ENCODE measurements at places on chromosomes 16 and 17.

- no peak for DNase-seq
Observed at GRCh38 chr16:27798241-27798640, 248.3 kb downstream of the KATNIP start.

DNA sequence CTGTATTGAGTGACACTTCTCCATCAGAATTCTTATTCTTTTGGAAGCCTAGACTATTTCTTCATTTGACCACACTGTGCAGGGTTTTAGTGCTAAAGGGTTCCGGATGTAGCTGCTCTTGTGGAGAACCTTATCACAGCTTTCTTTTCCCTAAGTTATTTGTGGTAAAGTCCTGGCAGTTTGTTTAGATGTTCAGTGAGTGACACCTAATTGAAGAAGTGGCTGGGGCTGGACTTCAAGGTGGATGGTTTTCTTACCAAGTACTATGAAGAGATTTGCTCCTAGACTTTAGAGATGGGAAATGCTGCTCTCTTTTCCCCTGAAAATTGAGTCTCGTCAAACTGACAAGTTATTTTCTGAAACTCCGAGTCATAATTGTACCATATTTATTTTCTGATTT is 144.0 kb upstream of the TBX2 start:
- no peak for DNase-seq

DNA sequence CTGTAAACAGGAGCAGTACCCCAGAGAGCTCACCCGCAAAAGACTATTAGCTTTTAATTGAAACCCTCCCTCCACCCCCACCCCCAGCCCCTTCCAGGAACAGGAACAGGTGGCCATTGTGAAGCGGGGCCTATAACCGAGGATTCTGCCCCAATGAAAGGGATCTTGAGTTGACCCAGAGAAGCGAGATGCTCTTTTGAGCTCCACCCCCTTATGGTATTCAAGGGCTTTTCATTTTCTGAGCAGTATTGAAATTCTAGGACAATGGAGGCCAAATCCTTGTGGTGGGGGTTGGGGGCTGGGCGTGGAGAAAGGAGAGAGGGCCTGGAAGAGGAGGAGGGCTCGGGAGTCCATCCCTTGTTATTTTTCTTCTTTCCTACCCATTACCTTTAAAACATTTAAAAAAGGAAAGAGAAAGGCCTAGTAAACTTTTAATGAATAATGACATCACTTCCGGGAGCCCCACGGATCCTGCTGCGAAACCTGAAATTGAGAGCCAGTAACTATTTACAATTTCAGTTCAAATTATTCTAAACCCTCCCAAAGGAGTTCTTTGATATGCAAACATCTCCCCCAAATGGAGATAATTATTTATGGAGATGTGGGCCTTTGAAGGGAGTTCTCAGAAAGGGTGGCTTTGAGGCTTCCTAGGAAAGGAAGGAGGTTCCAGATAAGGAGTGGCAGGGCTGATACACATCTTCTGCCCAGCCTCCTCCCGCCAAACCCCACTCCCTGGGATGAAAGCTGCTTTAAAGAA is 30.5 kb downstream of the HS3ST3B1 start:
- no peak for DNase-seq

DNA sequence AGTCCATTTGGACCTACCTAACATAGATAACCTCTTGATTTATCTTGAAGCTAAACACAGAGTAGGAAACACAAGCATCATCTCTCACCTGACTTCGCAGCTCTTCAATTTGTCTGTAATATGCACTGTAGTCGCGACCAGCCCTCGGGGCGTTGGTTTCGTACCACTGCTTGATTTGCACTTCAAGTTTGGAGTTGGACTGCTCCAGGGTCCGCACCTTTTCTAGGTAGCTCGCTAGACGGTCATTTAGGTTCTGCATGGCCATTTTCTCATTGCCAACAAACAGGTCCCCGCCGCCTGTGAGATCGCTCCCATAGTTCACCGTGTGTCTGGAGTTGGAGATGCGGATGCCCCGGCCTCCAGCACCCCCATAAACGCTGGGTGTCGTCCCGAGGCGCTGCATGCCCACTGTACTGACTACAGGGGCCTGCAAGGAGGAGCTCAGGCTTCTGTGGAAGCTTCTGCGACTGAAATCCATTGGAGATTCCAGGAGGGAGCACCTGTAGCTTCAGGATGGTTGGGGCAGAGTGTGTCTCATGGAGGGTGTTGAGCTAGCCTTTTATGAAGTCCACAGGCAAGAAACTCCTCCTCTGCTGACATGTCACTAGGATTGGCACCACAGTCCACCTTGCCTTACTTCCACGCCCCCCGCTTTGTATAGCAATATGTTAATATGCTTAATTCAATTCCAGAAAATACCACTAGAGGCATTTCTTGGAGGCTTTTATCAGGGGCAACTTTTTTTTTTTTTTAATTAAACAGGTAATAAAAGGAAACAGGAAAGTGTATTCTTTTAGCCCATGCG is at the start of gene KRT20:
TSS of gene KRT20 (minus strand) at position 535 of the 805 bp plus-strand sequence. CDS start at position 478, 57 bp downstream.
- DNase-seq: no peak

DNA sequence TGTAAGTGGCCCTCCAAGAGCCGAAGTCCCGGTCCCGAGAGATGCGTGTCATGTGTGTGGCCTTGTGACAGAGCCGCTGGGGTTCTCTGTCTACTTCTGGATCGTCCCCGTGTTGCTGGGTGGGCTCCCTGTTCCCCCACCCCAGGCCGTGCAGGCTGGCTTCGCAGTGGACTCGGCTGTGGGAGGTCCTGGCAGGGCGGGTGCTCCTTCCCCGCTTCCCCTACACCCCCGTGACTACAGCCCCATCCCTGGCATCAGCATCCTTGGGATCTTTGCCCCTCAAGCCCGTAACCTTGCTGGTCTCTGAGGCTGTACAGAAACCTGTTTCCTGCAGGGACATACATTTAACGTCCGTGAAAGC is 136.3 kb downstream of the BANP start:
- no peak for DNase-seq

DNA sequence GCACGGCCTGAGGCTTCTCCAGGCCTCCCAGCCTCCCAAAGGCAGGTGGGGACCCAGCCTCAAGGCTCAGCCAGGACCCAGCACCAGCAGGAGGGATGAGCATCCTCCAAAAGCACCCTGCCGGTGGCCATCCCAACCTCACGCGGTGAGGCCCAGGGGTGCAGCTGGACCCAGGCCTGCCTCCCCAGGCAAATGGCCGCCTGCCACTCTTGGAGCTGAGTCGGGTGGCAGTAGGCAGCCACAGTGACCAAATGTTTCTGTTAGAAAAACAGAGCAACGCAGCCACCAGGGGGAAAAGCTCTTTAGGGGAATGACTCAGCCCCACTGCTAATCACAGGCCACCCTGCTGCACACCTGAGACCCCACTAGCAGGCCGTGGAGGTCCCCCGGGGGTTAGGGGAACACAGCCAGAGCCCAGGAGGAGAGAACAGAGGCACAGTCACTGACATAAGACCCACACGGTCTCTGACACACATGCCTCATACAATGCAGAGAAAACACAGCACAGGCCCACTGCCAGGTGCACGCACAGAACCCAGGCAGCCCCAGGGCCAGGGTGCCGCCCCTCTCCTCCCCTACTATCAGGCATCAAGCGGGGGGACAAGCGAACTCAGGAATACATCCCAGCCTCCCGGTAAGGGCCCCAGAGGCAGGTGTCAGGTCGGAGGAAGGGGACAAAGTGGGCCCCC is 12.4 kb downstream of the BCAR1 start:
- no peak for DNase-seq

GRCh38 chr17:68315930-68316329 is 24.6 kb downstream of the ARSG start:
- DNase-seq: no peak

GRCh38 chr16:73189136-73189535 is 141.2 kb upstream of the ZFHX3 start:
- no peak for DNase-seq

GRCh38 chr17:27893841-27894503 is 807 bp upstream of the LYRM9 start:
- DNase-seq: no peak

DNA sequence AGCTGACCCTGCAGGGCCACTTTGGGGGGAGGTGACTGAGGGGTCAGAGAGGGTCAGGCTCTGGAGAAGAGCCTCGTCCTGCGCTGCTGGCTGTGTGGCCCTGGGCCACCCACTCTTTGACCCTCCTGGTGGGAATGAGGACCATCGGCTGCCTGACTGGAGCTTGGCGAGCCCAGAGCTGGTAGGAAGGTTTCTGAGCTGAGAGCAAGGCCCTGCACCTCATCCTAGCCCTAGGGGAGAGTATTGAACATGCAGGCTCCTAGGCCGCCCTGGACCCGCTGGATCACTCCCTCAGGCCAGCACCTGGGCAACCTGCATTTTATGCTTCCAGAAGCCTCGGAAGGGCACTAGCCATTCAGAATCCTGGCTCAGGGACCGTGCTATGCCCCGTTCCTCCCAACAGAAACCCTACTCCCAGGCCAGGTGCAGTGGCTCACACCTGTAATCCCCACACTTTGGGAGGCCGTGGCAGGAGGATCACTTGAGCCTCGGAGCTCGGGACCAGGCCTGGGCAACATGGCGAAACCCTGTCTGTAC is 14.5 kb downstream of the MAP2K3 start:
- DNase-seq: no peak

GRCh38 chr16:9597967-9598730 is 506.7 kb downstream of the HAPSTR1 start:
- DNase-seq: no peak

- no peak for DNase-seq
Observed at GRCh38 chr16:78494674-78495073, 395.2 kb downstream of the WWOX start.

GRCh38 chr16:17538927-17539326 is 68.2 kb upstream of the XYLT1 start:
- no peak for DNase-seq

DNA sequence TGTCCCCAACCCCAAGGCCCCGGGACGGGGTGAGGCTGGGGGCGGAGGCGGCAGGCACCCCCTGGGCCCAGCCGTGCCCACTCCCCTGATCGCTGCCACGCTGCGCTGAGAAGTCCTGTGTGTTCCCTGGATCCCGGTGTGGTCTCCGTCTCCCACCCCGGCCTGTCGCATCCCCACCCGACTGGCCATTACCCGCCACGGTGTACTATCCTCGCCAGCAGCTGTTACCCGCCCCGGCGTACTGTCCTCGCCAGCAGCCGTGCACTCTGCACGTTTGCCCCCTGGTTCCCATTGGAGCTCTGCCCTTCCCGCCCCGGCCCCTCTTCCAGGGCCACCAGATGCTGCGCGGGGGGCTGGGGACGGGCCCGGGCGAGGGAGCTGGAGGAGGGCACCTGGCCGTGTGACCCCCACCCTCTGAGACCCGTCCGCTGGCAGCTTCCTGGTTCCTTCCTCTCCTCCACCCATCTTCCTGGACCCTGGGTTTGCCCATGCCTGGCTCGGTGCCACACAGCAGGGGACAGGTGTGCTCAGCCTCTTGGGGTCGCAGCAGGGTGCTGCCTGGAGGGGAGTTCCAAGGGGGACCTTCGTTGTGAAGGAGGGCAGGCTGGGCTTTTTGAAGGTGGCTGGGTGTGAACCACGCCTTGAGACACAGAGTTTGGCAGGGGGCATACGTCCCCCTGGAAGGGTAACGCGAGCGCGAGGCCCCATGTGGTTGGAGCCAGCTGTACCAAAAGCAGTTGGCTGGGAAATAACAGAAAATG is 19.7 kb downstream of the BAHCC1 start:
- no peak for DNase-seq

DNA sequence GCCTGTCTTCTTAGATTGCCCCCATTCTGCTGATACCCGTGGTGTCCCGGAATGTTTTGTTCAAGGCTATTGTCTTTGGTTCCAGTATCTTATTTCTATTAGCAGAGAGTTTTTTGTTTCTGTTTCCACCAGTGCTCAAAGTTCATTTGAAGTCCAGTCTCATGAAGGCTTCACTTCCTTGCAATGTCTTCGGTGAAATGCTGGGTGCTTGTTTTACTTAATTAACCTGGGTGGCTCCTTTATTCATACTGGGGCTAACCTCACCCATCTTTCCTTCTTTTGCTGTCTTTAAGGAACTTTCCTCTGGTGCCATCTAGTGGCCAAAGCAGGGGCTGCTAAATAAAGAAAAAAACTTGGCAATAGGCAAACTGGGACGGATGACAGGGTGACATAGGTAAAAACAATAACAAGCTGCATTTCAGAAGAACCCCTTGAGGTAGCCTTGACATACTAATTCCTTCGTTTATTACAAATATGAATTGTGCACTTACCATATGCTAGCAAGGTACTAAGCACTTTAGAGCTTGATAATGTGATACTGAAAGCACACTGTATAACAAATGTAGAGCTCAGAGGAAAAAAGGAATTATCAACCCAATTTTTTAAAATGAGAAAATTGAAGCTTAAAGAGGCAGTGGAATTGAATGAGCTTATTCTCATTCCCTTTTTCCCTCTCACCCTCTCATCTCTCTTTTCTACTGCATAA is 2.8 kb upstream of the SMIM36 start:
- no peak for DNase-seq

DNA sequence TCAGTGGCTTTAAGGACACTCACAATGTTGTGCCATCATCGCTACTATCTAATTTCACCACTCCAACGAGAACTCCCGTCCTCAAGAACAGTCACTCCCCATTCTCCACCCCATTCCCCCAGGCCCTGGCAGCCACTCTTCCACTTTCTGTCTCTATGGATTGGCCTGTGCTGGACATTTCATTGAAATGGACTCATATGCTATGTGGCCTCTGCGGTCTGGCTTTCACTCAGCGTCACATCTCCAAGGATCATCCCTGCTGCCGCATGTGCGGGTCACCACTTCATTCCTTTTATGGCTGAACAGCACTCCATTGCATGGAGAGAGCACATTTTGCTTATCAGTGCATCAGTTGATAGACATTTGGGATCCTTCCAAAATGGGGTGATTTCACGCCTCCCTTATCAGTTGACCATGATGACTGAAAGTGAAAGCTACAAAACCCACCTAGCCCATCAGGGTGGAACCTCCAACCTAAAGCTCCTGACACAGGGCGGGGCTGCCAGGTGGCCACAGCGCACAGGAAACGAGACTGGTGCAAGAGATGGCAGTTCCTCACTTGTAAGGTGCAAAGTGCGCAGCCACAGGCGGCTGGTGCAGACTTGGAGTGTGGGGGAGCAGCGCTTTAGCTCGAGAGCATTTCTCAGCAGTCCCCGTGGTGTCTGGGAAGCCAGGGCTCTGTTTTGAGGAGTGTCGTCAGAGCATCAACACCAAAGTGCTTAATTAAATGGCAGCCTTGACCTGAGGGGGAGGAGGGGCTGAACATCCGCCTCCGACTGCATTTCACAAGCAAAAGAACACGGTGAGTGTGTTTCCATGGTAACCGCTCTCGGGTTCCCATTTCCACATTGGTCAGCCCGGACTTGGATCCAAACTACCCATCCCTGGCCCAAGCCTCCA is 23.8 kb downstream of the COTL1 start:
- no peak for DNase-seq

- DNase-seq: no peak
Observed at GRCh38 chr17:18258356-18259038, at the start of gene FLII. Gene FLII (minus strand): TSS chr17:18258738. CDS start chr17:18258690, 48 bp downstream.

- DNase-seq: no peak
Observed at GRCh38 chr16:83946781-83947566, 6.1 kb upstream of the OSGIN1 start.

GRCh38 chr17:3535253-3535995 is 22.2 kb downstream of the TRPV3 start:
- peak; percentile 28 for DNase-seq

- no peak for DNase-seq
Observed at GRCh38 chr17:20009052-20009301, 182 bp upstream of the SPECC1 start.

GRCh38 chr16:74201576-74201975 is 95.0 kb upstream of the PSMD7 start:
- DNase-seq: no peak

GRCh38 chr17:38590988-38591758 is 14.6 kb downstream of the SRCIN1 start:
- no peak for DNase-seq
